Right forelimb (tissue), 1 donor: ENCODE measurements at places on chromosomes 6 and 20.

DNA sequence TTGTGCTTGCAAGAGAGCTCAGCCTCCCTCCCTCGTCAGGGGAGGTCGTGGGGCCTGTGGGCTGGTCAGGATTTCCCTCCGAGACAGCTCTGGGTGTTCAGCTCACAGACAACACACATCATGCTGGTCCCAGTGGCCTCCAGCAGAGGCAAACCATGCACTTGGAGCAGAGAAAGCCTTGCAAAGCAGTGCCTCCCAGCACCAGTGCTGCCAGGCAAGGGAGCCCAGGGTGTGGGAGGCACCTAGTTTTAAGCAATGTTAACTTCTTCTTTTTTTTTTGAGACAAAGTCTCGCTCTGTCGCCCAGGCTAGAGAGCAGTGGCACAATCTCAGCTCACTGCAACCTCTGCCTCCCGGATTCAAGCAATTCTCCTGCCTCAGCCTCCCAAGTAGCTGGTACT, 34.0 kb upstream of the INSM1 start:
- DNase-seq: no peak

GRCh38 chr6:166282394-166283032, 25.7 kb downstream of the PRR18 start:
- DNase-seq: no peak

- DNase-seq: no peak
These were observed 226.8 kb upstream of the TENT5A start for GRCh38 chr6:81979329-81979728.

DNA sequence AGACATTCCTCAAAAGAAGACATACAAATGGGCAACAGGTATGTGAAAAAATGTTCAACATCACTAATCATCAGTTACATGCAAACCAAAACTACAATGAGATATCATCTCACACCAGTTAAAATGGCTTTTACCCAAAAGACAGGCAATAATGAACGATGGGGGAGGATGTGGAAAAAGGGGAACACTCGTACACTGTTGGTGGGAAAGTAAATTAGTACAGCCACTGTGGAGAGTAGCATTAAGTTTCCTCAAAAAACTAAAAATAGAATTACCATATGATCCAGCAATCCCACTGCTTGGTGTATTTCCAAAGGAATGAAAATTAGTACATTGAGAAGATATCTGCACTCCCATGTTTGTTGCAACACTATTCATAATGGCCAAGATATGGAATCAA, 8.6 kb upstream of the TMEM170B start:
- no peak for DNase-seq

DNA sequence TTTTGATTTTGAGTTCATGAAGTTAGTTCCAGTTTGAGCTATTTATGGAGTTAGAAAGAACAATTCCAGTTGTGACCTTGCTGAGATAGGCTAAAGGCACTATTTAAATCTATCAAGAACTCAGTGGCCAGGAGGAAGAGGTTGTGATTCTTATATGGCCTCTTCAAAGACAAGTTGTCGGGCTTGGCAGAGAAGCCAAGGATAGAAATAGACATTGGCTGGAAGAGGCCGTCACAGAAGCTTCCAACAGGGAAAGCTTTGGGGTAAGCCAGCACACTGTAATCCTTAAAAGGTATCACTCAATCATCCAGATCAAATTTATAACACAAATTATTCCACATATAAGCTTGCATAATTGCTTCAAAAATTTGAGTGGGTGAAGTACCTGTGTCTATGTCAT, 286.1 kb downstream of the SYNE1 start:
- DNase-seq: no peak

DNA sequence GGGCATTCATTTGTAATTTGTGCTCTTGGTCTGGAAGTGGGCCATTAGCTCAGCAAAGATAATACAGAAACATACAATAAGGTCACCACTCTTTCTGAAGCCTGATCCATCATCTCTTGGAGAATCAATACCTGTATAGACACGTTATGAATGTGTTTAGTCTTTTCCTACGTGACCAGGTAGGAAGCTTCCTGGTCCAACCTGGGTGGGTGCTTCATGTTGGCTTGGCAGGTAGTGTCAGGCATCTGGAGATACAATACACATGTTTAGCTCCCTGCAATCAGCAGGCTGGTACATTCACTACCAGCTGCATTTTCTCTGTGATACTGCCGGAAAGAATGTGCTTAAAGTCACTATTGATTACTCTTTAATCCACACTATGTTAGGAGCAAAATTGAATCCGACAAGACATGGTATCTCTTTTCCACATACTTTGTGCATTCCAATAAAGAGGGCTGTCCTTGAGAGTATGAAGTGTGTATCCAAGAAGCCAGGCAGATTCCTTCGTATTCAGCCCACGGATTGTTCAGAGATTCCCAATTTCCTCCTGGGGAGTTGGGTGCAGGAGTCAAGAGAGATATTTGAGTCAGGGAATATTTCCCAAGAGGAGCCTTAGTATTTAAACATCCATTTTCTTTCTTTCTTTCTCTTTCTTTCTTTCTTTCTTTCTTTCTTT, 49.9 kb upstream of the RANBP9 start:
- DNase-seq: no peak

DNA sequence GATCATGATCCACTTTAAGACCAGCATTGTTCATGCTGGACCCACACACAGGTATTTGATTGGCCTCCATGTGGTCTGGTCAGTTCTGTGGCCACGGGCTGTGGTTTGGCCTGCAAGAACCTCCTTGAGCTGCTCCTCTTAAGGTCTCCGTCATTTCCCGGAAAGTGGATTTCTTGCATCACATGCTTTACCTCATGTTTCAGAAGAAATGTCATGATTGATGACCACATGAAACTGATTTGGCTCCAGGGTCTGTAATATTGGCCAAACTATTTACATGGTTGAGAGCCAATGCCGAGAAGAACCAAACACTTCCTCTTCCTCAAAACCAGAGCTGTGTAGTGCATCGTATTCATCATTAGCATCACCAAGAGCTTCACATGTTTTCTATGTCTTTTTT, 13.2 kb upstream of the RSPH3 start:
- no peak for DNase-seq
